ENCODE measurements at places on chromosomes 4 and X. TPM values are rescaled to one million over a fixed set of nuclear protein-coding genes. Genes with fewer than 3 reads are reported as not detected.

DNA sequence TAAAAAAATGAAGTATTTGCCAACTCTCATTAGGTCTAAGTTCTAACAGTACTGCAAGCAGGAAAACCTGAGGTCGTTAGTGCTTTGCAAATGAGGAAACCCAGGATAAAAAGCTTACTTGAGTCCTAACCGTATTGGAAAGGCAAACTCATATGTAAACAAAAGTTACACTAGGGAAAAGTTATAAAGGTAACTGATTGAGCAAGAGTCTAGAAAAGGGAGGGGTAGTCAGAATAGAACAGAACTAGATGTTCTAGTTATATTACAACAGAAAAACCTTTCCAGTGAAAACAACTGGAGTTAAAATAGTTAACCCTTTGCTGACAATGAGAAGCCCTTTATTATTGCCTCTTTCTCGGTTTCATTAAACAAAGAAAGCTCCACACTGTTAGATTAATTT lies 66.4 kb upstream of the MAOA start:
- no peak overlapping the region for H3K4me3 ChIP-seq
- H3K27ac ChIP-seq = no peak overlapping the region
- no peaks in the 10 kb centered on the region for H3K36me3 ChIP-seq
- H3K27me3 ChIP-seq = no peaks in the 10 kb centered on the region

- no peak for DNase-seq
- no peaks in the 10 kb centered on the region for H3K27me3 ChIP-seq
- no peak overlapping the region for H3K4me3 ChIP-seq
- H3K4me1 ChIP-seq = no peaks in the 10 kb centered on the region
- H3K36me3 ChIP-seq = no peaks in the 10 kb centered on the region
These were observed 18.3 kb upstream of the RPS6KA3 start for GRCh38 chrX:20284992-20285391.

DNA sequence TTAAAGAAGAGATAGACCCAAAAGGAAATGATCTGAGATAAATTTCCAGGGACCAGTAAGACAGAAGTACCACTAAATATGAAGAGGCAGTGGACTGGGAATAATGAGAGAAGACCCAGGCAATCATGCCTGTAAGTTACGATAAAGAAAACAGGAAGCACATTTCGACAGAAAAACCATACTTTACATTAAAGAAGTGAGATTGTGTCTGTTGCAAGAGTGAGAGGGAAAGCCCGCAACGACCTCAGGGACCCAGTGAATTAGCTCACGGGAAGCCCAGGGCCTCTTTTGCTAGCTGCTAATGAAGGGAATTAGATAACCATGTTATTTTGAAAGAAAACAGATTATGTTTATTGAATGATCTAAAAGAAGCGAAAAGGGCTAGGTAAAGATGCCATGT lies 28.9 kb upstream of the ACSL1 start:
- H3K36me3 ChIP-seq = no peaks in the 10 kb centered on the region
- no peaks in the 10 kb centered on the region for H3K4me1 ChIP-seq
- H3K27me3 ChIP-seq = no peaks in the 10 kb centered on the region
- DNase-seq = no peak

The AMER1 gene
- polyA plus RNA-seq = 1.4 TPM

GRCh38 chr4:83231620-83232076 lies 53.0 kb downstream of the COQ2 start:
- peak; percentile 73 for DNase-seq
- H3K27me3 ChIP-seq = no peaks in the 10 kb centered on the region
- H3K4me3 ChIP-seq = no peak overlapping the region
- H3K27ac ChIP-seq = no peak overlapping the region
- H3K36me3 ChIP-seq = no peaks in the 10 kb centered on the region
- H3K4me1 ChIP-seq = peaks cover 4% of the 10 kb centered on the region

DNA sequence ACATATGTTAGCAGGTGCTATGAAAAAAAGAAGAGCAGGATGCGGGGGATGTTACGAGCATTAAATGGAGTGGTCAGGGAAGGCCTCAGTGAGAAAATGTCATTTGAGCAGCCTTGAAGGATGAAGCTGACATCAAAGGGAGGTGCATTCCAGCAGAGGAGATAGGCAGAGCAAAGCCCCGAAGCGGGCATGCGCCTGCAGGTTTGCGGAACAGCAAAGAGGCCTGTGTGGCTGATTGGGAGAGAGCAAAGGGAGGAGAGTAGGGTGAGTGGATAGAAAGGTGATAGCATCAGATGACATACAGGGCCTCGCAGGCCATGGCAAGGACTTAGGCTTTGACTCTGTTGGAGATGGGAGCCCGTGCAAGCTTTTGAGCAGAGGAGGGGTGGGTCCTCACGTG lies 95.4 kb upstream of the GPR50 start:
- no peaks in the 10 kb centered on the region for H3K27me3 ChIP-seq
- H3K4me1 ChIP-seq = no peaks in the 10 kb centered on the region
- H3K27ac ChIP-seq = no peak overlapping the region
- H3K4me3 ChIP-seq = no peak overlapping the region
- no peak for DNase-seq

DNA sequence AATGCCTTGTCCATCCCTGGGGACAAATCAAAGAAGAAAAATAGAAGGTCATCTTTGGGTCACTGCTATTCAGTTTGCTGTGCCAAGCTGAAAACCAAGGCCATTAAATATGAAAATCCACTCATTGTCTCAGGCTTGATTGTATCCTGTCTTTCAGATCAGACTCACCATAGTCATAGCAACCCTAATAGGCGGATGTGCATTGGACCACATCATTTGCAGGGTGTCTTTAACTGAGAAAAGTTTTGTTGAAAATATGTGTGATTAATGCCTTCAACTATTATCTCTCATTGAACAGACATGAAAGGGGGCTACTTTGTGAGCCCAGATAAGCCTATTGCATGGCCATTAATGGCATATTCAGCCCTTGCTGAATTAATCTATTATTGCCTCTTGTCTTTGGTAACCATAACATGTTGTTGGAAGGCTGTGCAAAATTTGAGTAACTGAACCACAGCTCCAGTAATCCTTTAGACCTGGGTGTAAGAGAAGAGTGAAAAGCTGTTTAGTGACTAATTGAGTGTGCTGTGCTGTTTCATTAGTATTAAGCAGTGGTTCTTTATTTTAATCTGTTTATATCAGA lies 453.6 kb upstream of the EPHA5 start:
- no peaks in the 10 kb centered on the region for H3K27me3 ChIP-seq
- no peak for DNase-seq
- H3K4me1 ChIP-seq = no peaks in the 10 kb centered on the region
- no peak overlapping the region for H3K27ac ChIP-seq
- no peak overlapping the region for H3K4me3 ChIP-seq

DNA sequence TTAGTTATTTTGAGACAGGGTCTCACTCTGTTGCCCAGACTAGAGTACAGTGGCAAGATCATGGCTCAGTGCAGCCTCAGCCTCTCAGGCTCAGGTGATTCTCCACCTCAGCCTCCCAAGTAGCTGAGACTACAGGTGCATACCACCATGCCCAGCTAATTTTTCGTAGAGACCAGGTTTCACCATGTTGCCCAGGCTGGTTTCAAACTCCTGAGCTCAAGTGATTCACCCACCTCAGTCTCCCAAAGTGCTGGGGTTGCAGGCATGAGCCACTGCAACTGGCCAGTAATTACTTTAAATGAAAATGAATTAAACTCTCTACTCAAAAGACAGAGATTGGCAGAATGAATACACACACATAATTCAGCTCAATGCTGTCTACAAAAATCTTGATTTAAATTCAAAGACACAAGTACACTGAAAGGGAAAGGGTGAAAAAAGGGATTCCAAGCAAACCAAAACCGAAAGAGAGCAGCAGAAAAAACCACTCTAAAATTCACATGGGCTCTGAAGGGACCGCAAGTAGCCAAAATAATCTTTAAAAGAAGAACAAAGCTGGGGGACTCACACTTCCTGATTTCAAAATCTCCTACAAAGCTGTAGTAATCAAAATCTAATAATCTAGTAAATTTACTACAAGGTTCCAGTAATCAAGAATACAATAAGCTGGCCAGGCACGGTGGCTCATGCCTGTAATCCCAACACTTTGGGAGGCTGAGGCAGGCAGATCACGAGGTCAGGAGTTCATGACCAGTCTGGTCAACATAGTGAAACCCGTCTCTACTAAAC lies 11.8 kb upstream of the SPON2 start:
- H3K27me3 ChIP-seq = no peaks in the 10 kb centered on the region
- DNase-seq = no peak
- H3K4me1 ChIP-seq = no peaks in the 10 kb centered on the region
- H3K27ac ChIP-seq = peak overlapping the region; percentile 82
- H3K4me3 ChIP-seq = no peak overlapping the region
- no peaks in the 10 kb centered on the region for H3K36me3 ChIP-seq

- no peak overlapping the region for H3K4me3 ChIP-seq
- H3K27me3 ChIP-seq = no peaks in the 10 kb centered on the region
- H3K4me1 ChIP-seq = peaks cover 3% of the 10 kb centered on the region
- H3K36me3 ChIP-seq = peaks cover 16% of the 10 kb centered on the region
- no peak overlapping the region for H3K27ac ChIP-seq
- no peak for DNase-seq
These were observed 36.9 kb downstream of the CTBP1 start for GRCh38 chr4:1211891-1212545.

Data from small intestine (tissue), 16 donors.